ENCODE measurements at places on chromosomes 2 and 18.

- no peak for DNase-seq
Measured at GRCh38 chr2:36988008-36988407, 21.7 kb upstream of the STRN start.

GRCh38 chr18:69770238-69770637 lies 177.4 kb downstream of the CD226 start:
- DNase-seq = no peak

GRCh38 chr18:12291161-12291560 lies 16.9 kb upstream of the TUBB6 start:
- DNase-seq = no peak

- DNase-seq = no peak
Measured at GRCh38 chr2:177391822-177392372, 676 bp upstream of the AGPS start.

DNA sequence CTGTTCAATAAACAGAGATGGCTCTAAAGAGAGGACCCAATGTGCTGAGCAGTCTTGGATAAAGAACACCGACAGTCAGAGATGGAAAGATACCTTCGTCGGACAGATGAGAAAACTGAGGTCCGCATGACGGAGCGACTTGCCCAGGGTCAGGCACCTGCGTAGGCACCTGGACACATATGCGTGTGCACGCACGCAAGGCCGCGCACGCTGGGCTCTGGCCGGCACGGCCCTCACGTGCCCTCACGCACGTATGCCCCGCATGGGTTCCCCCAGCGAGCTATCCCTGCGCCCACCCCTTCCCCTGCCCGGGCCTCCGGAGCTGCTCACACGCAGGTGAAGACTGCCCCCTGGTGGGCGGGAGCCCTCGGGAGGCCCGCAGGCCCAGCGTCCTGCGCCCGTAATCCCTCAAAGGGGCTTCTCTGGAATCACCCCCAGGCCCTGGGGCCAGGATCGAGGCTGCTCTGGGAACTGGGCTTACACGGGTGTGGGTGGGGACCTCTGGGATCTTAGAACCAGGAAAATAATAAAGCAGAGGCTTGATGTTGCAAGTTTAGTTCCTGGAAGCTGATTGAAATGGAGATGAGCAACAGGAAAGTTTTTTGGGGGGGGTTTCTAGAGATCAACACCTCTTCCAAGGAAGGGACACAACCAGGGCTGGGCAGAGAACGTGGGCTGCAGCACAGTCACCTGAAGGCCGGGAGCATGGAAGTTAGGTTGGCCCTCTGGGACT lies 246.3 kb downstream of the TNS1 start:
- DNase-seq = peak; percentile 75

- DNase-seq = no peak
Measured at GRCh38 chr2:40955042-40955441, 503.2 kb upstream of the SLC8A1 start.

GRCh38 chr2:135050132-135050531 lies 2.0 kb upstream of the RAB3GAP1 start:
- no peak for DNase-seq

- DNase-seq = no peak
Measured at GRCh38 chr2:107025869-107026380, 140.0 kb upstream of the ST6GAL2 start.

- no peak for DNase-seq
Measured at GRCh38 chr2:38613849-38614213, 11.1 kb upstream of the HNRNPLL start.

DNA sequence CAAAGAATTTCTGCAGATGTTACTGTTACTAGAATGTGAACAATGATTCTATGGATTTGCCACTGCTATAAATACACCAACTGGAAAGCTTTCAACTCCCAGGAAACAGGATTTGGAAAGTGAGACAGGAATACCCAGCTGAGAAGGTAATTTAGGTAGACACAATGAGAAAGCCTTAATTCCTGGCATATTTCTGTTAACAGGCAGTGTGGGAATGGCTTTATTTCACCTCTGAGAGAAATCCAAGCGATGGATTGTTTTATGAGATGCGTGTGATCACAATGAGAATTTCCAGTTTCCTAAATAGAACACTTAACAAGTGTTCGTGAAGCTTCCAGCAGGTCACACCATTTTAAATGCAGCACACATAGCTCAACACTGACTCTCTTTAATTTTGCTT lies 133.0 kb downstream of the SLC8A1 start:
- DNase-seq = no peak

DNA sequence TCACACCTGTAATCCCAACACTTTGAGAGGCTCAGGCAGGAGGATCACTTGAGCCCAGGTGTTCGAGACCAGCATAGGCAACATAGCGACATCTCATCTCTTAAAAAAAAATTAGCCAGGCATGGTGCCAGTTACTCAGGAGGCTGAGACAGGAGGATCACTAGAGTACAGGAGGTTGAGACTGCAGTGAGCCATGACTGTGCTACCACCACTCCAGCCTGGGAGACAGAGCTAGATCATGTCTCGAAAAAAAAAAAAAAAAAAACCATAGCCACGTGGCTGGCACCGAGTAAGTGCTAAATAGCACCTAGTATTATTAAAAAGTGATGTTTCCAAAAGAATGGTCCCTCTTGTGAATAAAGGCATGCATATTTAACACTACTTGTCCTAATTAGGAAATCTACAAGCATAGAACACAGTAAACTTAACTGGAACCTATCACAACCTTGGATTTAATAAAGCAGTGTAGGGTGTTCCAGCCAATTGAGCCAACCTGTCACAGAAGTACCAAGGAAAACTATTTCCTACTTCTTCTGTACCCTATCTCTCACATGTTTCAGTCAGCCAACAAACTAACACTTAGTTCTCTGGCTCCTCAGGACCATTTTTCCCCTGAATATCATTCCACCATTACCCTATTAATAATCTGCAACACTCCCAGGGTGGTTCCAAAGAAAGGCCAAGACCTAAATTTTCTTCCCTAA lies 8.8 kb downstream of the RAB1A start:
- DNase-seq = no peak

- DNase-seq = no peak
Measured at GRCh38 chr2:239522002-239522739, 121.4 kb upstream of the HDAC4 start.

DNA sequence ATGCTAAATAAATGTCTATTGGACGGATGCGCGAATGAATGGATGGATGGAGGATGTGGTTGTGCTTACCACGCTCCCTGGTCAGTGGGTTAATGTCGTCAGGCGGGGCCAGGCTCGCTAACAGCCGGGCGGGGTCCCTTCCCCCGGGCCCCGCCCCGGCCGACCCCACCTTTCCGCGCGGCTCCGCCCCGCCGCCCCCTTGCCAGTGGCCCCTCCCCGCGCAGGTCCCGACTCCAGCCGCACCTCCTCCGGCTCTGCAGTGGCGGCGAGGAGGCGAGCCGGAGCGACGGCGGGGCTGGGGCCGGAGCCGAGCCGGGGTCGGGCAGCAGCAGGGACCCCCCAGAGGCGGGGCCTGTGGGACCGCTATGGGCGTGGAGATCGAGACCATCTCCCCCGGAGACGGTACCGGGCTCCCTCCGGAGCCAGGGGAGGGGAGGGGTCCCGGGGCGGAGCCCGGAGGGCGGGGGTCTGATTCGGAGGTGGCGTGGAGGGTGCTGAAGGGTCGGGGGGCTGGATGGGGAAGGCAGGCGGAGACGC lies at the start of gene FKBP1B:
FKBP1B (plus strand) TSS at position 257 of the 537 bp plus-strand sequence; CDS start at position 366, 109 bp downstream.
- no peak for DNase-seq

GRCh38 chr2:24469148-24469650 lies 21.9 kb upstream of the NCOA1 start:
- no peak for DNase-seq

DNA sequence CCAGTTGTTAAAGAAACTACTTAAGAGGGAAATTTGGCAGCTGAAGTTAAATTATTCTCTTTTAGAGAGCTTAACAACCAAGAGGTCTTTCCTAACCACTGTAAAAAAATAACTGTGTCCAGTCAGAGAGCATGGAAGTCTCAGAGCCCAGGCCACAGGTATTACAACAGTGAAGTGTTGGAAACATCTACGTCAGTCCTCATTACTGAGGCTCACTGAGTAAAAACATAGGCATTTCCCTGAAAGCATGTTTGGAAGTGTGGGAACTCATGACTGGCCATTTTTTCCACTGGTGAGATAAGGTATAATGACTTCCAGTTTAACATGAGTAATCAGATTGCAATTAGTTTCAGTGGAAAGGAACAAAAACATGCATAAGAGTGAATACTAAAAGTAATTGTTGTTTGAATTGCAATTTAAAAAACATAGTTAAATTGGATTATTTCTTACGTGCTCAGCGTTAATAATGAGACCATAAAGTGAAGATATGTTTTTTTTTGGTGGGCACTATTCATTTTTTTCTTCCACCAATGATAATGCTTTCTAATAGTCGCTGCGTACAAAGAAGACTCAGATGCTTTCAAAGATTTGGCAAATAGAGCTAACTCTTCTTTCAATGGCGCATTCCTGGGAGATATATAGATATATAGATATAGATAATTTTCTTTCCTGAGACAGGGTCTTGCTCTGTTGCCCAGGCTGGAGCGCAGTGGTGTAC lies 60.8 kb downstream of the EFEMP1 start:
- no peak for DNase-seq

- DNase-seq = no peak
Measured at GRCh38 chr2:23506531-23507266, 121.7 kb downstream of the KLHL29 start.

Measured in SHP77 (cell line).